Natural killer cell treated with Interleukin-12 subunit alpha and Interleukin-12 subunit beta and Interleukin-15 and Interleukin-18, amount 100 ng/mL, for 72 hours (primary cell): ENCODE measurements at places on chromosomes 16 and 17. TPM values are rescaled to one million over a fixed set of nuclear protein-coding genes. Genes with fewer than 3 reads are reported as not detected.

KRTAP3-1 gene
- total RNA-seq: not detected

CX3CL1 gene
- total RNA-seq: not detected

LHX1 gene
- 0.24 TPM for total RNA-seq

TSPOAP1 gene
- 54.0 TPM for total RNA-seq

TP53TG3F gene
- total RNA-seq: not detected

KRTAP4-7 gene
- not detected for total RNA-seq

TBX21 gene
- total RNA-seq: 234 TPM

JPH3 gene
- not detected for total RNA-seq

KRT12 gene
- not detected for total RNA-seq

CMTM2 gene
- 0.45 TPM for total RNA-seq

PPY gene
- not detected for total RNA-seq

MARCHF10 gene
- total RNA-seq: not detected

OTOP2 gene
- total RNA-seq: not detected

APOBR gene
- 20.4 TPM for total RNA-seq

KCTD19 gene
- 0.67 TPM for total RNA-seq
